ENCODE measurements at places on chromosomes 2 and 18.

DNA sequence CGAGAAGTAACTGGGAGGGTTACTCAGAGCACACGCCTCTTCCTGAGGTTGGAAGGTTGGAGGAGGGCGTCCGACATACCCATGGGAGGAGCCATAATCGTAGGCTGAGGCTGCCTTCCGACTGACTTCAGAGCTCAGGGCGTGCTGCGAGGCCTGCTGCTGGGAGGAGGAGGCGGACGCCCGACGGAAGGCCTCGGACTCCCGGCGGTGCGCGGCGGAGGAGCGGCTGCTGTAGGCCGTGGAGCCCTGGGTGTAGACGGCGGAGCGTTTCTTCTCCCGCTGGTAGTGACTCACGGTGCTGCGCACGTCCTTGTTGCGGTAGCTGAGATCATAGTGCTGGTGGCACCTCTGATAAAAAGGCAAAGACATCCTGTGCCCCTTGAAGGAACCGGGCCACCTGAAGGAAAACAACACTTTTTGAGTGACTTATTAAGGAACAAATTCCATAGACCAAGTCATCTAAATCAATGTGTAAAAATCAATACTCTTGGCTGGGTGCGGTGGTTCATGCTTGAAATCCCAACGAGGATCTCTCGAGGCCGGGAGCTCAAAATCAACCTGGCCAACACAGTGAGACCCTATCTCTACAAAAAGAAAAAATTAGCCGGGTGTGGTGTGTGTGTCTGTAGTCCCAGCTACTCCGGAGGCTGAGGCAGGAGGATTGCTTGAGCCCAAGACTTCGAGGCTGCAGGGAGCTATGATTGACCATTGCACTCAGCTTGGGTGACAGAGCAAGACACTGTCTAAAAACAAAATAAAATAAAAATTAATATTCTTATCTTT lies 4.7 kb downstream of the MYOM1 start:
- DNase-seq, result no peak

DNA sequence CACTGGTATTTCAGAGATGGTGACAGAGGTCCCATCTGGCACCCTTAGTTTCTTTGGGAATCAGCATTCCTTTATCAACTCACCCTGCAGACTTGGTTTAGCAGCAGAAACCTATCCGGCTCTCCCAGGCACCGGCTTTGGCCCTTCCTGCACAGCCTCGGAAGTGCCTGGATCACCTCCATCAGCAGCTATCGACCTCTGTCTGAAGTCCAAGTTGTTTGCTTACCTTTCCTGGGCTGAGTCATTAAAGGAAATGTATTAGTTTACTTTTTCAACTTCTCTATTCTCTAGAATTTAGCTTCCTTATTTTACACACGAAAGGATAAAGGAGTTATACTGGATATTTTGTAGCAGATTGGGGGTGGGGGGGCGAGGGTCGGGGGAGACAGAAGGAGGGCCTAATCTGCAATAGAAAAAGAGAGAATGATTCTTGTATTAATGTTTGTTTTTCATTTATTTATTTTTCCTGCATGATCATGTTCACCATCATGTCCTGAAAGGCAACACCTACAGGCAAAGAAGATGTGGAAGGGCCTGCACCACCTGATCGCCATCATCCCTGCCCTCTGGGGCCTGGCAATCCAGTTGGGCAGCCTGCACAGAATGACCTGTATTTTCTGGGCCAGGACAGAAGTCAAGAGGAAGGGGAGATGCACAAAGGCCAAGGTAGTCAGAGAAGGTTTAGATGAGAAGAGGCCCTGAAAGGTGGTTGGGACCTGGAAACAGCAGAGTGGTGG lies 22.1 kb upstream of the MAT2A start:
- DNase-seq, result no peak

GRCh38 chr18:45353530-45353929 lies 261.7 kb upstream of the SLC14A2 start:
- no peak for DNase-seq

DNA sequence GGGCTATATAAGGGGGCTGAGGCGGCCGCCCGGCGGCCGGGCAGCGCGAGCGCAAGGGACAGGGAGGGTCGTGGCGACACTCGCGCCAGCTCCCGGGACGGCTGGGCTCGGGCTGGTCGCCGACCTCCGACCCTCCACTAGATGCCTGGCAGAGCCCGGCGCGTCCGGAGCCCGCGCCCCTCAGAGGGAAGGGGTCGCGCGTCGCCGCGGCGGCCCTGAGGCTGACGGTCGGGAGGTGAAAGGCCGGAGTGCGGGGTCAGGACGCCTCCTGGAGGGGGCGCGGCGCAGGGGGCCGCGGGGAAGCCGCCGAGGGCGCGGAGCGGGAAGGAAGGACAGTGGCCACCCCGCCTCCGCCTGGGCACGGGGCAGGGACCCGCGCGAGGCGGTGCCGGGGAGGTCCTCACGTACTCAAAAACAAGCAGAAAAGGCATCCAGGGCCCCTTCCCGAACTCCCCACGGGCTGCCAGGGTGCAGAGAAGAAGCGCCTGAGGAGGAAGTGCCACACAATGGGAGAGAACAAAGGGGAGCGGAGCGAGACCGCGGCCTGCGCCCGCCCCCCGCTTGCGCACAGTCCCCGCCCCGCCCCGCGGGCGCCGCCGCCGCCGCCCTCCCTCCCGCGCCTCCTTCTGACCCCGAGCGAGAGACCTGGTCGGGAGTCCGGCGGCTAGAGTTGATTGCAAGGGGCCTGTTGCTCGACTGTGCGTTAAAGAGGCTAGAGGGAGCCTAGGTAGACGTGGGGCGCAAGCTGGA lies 776 bp upstream of the KLF7 start:
- DNase-seq, result peak; percentile 55

- DNase-seq, result no peak
These were observed 143.6 kb downstream of the AFF3 start for GRCh38 chr2:99998651-99999320.

DNA sequence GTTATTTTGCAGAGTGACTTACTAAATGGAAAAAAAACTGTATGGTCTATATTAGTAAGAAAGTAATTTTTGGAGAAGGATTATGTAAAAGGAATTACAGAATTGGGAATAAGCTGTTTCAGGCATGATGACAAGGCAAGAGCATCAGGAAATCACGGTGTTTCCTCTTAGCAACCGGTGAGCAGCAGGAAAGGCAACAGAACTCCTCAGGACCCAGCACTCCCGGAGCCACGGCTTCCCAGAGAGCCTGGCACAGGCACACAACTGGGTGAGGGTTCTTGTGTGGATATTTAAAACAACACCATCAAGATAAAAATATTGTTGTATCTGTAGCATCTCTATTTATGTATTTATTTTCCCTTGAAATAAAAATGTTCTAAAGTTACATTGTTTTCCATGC lies 34.4 kb downstream of the CYP27C1 start:
- DNase-seq, result no peak

DNA sequence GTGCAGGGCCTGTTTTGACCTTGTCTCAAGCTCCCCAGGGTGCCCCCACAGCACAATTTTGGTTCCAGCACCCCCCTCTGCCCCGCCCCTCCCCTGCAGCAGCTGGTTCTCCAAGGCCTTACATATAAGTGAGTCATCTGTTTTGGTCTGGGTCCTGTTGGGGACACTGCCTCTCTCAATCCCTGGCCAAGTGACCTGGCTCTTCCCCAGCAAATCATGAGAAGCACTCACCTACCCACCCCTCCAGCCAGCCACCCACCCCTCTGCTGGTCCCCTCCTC lies 90.5 kb downstream of the INHBB start:
- DNase-seq, result no peak
